Stimulated activated CD4-positive, alpha-beta T cell treated with anti-CD3 and anti-CD28 coated beads, TNF-alpha, amount 100 ng/mL, for 1 hour (primary cell): ENCODE measurements at places on chromosomes 5 and 9.

DNA sequence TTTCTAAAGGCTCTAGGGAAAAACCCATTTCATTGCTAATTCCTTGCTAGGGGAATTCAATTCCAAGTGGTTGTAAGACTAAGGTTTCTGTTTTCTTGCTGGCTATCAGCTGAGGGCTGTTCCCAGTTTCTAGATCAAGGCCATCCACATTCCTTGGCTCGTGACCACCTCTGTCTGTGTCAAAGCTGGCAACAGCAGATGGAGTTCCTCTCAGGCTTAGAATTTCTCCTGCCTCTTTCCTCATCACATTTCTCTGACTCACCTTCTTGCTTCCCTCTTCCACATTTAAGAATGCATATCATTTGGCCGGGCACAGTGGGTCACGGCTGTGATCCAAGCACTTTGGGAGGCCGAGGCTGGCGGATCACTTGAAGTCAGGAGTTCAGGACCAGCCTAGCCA, 19.0 kb downstream of the DAB2IP start:
- DNase-seq = no peak

DNA sequence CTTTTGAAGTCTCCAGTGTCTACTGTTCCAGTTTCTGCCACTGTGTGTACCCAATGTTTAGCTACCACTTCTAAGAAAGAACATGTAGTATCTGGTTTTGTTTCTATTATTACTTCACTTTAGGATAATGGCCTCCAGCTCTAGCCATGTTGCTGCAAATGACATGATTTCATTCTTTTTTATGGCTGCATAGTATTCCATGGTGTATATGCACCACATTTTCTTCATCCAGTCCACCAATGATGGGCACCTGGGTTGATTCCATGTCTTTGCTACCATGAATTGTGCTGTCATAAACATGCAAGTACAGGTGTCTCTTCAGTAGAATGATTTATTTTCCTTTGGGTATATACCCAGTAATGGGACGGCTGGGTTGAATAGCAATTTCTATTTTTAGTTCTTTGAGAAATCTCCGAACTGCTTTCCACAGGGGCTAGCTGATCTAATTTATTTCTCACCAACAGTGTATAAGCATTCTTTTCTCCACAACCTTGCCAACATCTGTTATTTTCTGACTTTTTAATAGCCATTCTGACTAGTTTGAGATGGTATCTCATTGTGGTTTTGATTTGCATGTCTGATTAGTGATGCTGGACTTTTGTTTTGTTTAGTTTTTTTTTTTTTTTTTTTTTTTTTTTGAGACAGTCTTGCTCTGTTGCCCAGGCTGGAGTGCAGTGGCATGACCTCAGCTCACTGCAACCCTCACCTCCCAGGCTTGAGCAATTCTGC, 68.9 kb downstream of the WDR41 start:
- DNase-seq = no peak

DNA sequence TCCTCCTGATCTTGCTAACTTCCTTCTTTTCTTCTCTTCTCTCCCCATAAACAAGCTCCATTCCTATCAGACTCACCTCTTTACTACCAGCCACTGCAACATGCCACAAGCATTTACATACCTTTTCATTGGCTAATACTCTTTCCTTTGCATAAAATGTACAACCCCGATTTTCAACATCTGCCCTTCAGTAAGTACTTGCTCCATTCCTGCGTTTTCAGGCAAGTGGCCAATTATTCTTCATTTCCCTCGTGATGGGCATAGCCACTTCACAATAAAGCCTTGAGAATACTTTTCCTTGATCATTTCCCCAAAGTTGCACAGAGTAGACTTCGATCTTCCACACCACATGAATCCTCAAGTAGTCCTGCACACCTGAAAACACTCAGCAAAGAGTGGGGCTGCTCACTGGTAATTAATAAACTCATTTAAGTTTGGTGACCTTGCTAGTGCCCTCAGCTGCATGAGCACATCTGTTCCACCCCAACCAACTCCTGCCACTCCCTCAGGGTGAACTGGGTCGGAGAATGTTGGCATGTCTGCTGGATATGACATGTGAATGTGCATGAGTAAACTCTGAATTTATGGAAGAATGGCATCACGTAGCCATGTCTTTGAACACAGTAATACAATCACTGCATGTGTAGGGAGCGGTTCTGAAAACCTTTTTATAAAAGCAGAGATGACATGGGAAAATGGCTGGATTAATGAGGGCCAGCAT, 535.8 kb downstream of the SEMA5A start:
- no peak for DNase-seq

DNA sequence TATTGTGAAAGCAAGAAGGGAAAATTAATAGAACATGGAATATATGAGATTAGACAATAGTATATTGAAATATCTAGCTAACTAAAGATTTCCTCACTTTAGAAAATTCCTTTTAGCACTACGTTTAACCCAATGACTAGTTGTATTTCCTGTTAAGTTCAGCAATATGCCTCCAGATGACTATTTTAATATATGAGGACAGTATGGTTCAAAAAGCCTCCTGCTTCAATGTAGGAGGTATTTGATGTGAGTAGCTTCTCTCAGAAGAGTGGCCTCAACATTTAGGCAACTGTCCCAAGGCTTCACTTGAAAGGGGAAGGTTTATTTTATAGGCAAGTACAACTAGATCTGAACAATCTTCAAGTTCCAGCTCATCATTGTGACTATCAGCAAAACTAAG, 2.0 kb upstream of the MEF2C start:
- no peak for DNase-seq

DNA sequence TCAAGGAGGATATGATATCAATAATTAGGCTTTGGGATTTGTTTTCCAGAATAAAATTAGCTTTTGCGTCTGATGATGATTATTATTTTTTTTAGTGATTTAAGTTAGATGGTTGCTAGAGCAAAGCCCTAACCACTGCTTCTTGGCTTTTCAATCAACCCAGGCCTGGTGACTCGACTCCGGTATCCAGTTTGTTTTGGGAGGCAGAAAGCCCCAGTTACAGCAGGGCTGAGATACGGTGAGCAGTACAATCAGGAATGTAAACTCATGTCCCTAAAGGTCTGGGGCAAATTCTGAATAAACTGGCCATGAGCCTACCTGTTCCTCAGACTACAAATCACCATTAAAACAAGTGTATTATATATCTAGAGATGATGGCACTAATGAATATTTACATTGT, 24.4 kb upstream of the CYFIP2 start:
- no peak for DNase-seq

GRCh38 chr9:131954299-131954698, 125.4 kb downstream of the MED27 start:
- DNase-seq = no peak

GRCh38 chr5:171649075-171649401, 136.6 kb upstream of the SMIM23 start:
- DNase-seq = no peak

DNA sequence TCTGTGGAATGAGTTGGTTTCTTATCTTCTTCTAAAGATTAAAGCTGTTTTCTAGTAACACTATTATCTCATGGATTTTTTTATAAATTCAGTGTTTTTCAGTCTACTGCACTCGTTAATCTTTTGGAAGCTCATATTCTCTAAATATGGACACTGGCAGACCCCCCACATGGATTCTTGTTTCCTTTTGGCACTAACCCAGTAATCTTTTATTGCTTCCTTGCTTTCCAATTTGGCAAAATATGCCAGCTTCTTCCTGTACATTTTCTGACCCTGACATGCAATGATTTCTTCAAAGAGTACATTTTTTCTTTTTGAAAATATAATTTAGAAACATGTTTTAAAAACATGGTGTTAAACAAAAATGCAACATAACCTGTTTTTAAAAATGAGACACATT, 474.2 kb upstream of the FTMT start:
- no peak for DNase-seq

DNA sequence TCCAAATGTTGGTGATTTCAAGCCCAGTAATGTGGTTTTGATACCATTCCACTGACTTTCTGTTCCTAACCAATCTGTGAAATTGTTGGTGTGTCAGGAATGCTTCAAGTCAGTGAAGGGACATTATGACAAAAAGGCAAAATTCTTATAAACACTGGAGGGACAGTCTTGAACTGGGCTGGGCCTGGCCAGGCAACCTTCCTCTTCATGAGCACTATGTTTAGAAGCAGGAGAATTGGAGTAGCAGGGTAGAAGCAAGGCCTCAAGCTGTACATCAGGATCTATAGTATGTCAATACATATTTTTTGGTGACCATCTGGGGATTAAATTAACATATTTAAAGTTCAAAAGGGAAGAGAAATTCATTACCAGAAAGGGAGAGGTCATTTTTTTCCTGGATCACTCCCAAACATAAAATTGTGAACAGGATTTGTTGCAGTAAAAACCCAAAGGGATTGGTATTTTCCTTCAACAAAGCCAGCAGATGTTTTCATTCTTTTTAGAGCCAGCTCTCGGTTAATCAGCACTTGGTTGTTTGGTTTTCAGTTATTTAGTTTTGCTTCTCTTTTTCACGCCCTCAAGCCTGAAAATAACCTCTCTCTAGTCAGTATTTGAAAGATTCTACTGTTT, 77.9 kb upstream of the PIK3R1 start:
- no peak for DNase-seq

- no peak for DNase-seq
These were observed 278.3 kb upstream of the PTGER4 start for GRCh38 chr5:40401284-40402006.

GRCh38 chr9:71003346-71003745, 118.1 kb downstream of the TRPM3 start:
- no peak for DNase-seq

- DNase-seq = no peak
These were observed 14.7 kb downstream of the NDUFS4 start for GRCh38 chr5:53575101-53575500.

GRCh38 chr5:104951829-104952228, 1389.2 kb upstream of the NUDT12 start:
- DNase-seq = no peak

GRCh38 chr9:16732546-16732945, 137.9 kb downstream of the BNC2 start:
- no peak for DNase-seq

GRCh38 chr9:98368366-98369065, 113.1 kb upstream of the TBC1D2 start:
- DNase-seq = no peak

DNA sequence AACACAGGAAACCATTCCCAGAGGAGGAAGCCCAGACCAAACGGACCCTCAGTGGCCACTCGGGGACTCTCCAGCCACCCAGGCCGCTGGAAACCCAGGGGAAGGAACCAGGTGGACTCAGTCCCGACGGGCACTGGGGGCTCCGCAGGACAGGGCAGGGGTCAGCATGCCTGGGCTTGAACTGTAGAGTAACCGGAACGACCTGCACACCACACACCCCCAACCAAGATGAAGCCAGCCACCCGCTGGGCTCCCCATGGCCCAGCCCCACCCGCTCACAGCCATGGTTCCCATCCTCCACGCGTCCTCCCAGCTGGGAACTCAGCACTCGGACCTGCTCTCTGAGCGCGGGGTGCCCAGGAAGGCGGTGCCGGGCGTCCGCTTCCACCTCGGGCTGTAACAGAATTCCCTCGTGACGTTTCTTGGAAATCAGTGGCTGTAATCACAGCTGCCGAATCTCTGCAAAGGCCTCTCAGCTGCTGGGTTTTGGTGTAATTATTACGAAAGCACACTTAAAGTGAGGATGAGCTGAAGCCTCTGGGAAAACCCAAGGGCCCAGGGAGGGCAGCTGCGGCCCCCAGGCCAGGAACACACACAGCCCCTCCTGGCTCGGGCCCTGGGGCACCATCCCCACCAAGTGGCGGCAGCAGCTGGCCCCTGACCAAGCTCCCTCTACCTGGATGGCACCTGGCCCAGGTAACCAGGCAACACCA, 13.8 kb downstream of the NACC2 start:
- no peak for DNase-seq

DNA sequence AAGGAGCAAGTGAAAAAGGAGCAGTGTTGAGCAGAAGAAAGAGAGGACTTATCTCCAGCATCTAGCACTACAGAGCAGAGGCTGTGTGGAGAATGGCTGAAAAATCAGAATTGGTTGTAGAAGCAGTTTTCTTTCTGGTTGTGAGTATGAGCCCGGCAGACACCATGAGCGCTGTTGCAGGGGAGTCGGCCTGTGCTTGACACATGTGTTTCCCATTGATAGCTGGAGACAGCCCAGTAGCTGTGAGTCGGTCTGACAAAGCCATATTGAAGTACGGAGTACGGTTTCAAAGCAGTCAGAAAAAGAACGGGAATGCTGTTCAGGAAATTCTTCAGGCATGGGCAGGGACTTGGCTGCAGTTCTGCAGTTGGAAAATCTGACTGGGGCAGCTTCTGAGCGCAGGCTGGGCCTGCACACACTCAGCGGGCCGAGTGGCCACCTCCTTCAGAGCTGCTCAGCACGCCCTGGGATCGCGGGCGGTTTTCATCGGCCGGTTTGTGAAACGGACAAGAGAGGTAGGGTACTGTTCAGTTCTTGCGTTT, at the start of gene SGCD:
TSS of gene SGCD (plus strand) at position 447 of the 542 bp plus-strand sequence.
- DNase-seq = no peak

DNA sequence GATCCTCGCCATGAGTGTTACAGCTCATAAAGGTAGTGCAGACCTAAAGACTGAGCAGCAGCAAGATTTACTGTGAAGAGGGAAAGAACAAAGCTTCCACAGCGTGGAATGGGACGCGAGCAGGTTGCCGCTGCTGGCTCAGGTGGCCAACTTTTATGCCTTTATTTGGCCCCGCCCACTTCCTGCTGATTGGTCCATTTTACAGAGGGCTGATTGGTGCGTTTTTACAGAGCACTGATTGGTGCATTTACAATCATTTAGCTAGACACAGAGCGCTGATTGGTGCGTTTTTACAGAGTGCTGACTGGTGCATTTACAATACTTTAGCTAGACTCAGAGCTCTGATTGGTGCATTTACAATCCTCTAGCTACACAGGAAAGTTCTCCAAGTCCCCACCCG, 13.9 kb downstream of the PLK2 start:
- DNase-seq = no peak

DNA sequence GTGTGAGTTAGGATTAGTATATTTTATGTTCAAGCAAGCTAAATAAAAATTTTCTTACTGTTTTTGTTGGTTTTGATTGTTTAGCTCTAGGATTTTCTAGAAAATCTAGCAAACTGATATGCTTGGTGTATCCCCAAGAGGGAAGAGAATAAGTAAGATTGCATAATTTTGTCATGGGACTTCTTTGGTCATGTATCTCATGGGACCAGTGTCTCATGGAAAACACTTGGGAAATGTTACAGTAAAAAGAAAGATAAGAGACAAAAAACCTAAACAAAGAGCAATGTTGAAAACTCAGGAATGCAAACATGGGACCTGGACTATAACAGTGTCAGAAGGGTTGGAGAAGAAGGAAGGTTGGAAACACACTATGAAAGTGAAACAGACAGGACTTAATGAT, 119.4 kb downstream of the TLR4 start:
- no peak for DNase-seq

- no peak for DNase-seq
These were observed 38.1 kb downstream of the INSYN2B start for GRCh38 chr5:169942181-169942580.

DNA sequence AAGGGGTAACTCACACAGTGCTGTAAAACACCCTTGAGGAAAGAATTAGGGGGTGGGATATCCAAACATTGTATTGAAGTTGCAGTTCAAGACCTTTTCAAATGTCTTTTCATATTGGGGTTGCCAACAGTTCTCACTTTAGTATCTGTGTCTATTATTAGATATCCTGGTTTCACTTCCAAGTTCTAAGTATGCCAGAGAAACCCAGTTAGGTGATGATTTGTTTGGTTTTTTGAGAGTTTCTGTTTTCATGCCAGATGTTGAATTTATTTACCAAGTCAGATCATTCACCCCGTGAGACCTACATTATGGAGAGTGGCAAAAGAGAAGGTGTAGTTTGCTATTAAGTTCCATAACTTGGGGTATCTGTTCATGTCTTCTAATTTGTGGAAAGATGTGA, 64.5 kb downstream of the C9orf152 start:
- DNase-seq = no peak
